ENCODE measurements at places on chromosomes 12 and 14. TPM values are rescaled to one million over a fixed set of nuclear protein-coding genes. Genes with fewer than 3 reads are reported as not detected.

DNA sequence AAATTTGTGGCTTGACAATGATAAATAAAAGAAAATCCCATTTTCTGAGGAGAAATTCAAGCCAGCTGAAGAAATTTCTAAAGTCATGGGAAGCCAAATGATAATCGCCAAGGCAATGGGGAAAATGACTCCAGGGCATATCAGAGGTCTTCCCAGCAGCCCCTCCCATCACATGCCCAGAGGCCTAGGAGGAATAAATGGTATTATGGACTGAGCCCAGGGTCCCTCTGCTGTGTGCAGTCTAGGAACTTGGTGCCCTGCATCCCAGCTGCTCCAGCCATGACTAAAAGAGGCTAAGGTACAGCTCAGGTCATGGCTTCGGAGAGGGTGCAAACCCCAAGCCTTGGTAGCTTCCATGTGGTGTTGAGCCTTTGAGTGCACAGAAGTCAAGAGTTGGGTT, 4.4 kb downstream of the CLEC12A start:
- DNase-seq, result no peak

DNA sequence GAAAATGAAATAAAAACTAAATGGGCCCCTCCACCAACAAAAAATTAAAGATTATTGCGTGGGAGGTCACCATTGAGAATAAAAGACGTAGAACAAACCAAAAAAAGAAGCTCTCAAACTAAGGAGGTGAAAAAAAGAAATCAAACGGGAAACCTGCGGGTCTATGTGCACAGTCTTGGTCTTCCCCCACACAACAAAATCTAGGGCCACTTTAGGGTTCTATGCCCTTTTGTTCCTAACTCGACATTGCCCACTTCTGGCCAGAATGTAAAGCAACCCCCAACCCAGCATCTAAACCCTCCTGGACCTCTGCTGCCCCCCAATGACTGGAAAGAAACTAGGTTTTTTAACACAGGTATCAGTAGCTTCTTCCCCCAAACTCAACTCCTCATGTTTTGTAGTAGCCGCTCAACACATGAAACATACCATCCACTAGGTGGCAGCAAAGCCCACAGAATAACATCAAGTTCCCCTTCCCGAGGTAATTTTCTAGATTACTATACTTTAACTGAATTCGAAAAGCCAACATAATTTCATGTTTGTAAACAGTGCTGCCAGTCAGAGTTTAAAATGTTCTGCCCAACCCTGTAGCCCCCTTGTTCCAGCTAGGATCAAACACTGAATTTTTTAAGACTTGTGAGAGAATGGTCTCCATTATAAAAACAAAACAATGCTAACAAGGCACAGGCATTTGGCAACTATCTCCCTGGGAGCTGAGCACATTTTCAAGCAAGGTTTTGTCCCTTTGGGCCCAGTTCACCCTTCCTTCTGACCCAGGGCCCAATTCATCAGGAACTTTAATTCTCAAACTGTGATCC, 18.7 kb downstream of the DAD1 start:
- peak; percentile 72 for DNase-seq

DNA sequence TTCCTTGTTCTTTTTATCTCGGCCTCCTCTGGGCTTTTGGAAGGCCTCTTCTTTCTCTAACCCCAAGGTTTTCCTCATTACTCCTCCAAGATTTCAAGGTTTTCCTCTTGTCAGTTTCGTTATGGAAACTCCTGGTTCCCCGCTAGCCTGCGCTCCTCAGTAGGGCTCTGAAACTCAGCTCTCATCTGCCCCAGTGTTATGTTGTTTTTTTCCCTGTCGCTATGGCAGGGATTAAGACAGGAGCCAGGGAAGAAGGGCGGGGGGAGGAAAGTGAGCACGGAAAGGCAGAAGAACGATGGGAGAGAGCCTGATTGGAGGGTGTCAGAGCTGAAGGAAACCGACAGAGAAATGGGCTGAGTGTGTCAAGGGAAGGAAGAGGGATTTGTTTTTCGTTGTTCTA, 26.5 kb upstream of the JDP2 start:
- DNase-seq, result no peak

SRGAP1 gene
- total RNA-seq, result 39.0 TPM

MYBPC1 gene
- total RNA-seq, result 2.0 TPM
